Stimulated activated CD4-positive, alpha-beta T cell treated with anti-CD3 and anti-CD28 coated beads, Interleukin-1b, Interleukin-23, amount 100 ng/mL, for 48 hours (primary cell): ENCODE measurements at places on chromosomes 1 and 21.
A peak's percentile ranks its signal among the peaks of the same experiment; 100 is the strongest.

DNA sequence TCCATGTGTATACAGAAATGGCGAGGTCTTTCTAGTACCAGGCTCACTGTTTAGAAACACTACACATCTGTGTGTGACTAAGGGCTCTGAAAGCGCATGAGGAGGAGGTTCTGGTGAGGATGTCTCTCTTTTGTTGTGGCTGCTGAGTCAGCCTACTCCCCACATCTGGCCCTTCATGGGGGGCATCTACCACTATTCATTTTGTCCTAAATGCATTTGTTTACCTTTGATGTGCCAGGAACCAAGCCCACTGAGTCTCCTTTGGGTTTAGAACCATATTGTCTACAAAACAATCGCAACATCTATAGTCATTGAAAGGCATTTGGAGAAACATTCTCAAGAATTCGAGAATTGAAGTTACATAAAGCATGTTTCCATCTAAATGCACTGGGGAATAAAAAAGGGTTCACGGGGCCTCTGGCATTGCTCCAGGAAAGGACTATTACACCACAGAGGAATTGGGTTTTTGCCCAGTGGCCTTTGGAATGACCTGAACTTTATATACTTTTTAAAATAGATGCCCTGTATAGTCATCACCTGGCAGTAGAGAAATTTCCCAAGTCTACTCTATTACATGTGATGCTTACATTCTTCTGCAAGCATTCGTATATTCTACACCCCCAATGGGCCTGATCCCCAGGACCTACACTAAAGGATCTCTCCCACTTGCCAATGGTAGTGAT lies 35.1 kb upstream of the ADORA3 start:
- DNase-seq = no peak

GRCh38 chr1:10736634-10737586 lies 59.5 kb downstream of the CASZ1 start:
- no peak for DNase-seq

DNA sequence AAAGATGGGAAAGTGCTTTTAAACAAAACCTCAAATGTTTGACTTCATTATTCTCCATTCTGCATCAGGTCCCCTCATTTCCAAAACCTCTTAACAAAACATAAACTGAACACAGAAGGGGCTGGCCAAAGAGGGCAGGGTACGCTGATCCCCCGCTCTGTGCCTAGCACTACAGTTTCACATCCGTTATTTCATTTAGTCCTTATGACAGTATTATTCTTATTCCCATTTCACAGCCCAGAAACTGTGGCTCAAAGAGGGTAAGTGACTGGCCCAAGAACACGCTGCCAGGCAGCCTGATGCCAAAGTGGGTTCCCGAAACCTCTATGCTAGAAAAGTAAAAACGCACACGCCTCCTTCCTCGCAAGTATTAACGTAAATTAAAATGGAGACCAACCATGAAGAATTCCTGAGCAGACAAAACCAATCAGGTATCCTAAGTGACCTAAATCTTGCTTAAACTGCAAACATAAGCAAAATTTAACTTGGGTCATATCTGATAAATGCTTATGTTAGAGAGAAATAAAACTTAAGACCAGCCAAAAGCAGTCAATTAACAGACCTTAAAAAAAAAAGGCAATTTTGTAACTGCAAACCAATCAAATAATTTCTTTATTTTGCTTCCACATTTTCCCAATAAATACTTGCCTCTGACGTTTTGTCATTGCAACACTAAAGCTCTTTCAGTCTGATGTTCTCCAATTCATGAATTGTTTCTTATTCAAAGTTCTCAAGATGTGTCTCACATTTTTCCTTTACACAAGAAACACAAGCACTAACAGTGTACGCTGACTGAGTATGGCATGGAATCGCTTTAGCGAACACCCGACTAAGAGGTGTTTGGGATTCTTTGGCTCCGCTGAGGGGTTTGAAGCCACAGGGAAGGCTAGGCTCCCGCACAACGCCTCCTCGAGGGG lies 653 bp downstream of the CASP9 start:
- no peak for DNase-seq

GRCh38 chr1:42684139-42684538 lies 1.9 kb downstream of the YBX1 start:
- peak; percentile 34 for DNase-seq

- DNase-seq = no peak
Measured at GRCh38 chr1:10791105-10791951, 5.1 kb downstream of the CASZ1 start.

DNA sequence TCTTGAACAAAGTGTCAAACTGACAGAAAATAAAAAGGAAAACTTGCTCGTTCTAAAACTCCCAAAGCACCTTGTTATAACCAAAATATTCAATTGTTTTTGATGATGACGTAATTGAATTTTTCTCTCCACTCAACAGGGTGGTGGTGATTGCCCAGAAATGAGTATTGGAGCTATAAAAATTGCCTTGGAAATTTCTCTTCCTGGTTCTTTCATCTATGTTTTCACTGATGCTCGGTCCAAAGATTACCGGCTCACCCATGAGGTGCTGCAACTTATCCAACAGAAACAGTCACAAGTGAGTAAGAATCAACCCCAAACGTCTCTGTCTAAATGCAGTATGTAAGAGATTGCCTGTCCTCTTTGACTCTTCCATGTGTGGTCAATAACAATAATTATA lies 130.1 kb downstream of the HMCN1 start:
- no peak for DNase-seq

DNA sequence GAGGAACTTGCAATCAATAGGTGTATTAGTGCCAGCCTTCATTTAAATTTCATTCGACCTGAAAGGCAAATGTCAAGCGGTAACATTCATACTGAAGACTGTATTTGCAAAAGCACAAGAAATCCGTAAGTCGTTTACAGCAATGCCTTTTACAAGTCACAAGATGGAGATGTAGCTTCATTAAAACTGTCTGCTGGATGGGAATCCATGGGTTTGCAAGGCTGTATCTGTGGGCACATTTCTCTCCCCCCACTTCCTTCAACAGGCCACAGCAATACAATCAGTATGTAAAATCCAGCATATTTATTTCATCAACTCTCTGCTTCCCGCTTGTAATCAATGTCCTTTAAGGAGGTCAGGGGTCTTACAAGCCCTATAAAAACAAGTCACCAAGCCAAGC lies 147.1 kb downstream of the SLC45A1 start:
- DNase-seq = no peak

DNA sequence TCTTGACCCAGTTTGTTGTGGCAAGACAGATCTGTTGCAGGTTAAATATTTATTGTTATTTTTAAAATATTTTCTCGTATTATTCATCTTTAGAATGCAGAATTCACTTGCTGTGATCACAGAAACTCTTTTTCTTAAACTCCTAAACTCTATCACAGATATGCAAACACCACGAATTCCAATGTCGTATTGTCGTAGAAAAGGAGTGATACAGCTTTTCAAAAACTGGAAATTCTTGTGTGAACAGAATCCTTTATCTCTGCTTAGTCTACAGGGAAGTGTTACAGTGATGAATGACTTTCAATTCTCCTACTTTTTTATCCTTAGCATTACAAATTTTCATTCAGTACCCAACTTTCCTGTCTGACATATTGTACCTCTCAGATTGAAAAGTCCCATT lies 1329.5 kb upstream of the B3GALT2 start:
- DNase-seq = no peak

DNA sequence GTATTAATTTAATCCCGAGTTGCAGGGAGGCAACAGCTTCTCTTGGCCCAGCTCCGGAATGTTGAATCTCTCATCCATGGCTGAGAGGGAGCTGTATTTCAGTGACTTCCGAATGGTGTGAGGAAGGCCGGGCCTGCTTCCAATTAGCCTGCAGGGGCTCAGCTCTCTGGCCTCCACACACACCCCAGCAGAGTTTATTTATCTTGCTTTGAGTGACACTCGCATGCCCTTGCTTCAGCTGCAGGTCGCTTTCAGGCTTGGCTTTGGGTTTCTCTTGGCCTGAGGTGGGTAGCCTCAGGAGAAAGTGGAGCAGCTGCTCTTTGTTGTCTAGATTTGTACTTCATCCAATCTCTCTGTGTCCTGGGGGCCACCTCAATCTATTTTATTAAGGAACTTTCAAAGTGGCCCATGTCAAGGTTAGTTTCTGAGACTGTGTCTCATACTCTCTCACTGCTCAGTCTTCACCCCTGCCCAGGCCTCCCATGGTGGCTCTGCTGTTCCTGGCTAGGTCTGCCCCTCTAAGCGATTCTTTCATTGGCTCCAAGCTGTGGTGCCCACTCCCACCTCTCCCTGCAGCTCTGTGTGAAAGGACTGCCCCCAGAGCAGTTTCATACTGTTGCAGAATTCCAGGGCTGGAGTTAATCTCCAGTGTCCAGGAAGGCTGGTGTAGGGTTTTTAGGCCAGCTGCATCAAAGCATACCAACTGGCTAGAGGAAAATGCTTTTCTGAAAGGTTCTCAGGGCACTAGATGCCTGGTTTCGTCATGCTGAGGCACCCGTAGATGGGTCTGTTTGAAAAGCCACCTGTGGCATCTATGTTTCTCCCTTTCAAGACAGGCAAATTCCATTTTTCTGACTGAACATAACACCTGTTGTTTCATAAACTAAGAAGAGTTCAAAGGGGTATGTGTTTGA lies 153.5 kb downstream of the PLXNA2 start:
- no peak for DNase-seq

DNA sequence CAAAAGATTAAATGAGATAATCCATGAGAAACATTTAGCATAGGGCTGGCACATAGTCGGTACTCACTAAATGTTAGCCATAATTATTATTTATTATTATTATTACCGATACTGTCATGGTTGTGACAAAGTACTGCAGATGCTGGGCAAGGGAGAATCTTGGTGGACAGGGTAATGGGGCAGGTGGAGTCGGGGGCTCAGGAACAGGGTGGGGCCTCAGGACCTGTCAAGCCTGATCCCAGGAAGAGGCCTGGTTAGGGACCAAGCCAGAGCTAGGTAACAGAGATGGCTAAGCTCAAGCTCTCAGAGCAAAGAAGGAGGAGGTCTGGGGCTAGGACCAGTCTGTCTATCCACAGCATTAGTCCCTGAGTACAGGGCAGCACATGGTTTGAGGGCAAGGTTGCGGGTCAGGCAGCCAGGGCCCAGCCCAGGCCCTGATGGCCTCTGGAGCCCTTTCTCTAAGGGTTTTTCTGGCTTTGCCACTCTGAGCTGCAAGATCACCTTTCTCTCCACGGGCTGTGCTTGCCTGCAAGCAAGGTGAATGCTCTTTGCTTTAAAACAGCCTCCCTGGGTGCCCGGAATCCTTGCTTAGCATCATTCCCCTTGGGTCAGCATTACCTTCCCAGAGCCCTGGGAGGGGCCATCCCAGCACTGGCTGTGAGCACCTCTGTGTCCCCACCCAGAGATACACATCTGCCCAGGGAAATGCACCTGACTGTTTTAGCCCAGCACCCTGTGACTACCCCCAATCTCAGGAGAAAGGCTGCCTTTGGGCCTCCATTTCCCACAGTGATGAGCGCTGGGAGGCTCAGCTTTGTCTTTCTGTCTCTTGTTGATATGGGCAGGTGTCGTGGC lies 572.0 kb downstream of the PTPRU start:
- no peak for DNase-seq

DNA sequence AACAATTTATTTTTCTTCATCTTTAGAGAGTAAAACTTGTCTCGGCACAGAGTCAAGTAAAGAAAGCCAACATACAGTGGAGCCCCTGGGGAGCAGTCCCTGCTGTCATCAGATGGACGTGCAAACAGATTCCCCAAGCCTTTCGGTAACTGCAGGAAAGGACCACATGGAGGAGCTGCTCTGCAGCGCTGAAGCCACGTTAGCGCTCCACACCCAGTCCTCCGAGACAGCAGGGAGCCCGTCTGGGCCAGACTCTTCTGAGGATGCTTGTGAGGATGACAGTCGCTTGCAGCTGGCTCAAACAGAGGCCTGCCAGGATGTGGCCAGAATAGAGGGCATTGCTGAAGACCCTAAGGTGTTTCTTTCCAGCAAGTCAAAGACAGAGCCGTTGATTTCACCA lies 77.1 kb upstream of the SCCPDH start:
- DNase-seq = no peak

DNA sequence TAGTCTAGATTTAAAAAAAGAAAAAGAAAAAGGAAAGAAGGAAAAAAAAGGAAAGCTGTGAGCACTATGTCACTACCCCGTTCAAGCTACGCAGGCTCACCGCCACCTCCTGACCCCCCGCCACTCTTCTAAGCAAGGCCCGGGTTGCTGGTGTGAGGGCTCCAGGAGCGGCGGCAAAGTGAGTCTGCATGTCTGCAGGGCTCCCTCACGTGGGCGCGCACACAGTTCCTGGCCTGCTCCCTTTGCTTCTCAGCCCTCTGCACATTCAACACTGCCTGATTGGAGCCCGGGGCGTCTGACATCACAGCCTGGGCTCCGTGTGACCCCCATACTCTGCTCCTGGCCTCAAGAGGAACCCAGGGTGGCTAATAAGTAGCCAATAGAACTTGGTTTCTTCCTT lies 81.4 kb upstream of the TLR5 start:
- DNase-seq = no peak

DNA sequence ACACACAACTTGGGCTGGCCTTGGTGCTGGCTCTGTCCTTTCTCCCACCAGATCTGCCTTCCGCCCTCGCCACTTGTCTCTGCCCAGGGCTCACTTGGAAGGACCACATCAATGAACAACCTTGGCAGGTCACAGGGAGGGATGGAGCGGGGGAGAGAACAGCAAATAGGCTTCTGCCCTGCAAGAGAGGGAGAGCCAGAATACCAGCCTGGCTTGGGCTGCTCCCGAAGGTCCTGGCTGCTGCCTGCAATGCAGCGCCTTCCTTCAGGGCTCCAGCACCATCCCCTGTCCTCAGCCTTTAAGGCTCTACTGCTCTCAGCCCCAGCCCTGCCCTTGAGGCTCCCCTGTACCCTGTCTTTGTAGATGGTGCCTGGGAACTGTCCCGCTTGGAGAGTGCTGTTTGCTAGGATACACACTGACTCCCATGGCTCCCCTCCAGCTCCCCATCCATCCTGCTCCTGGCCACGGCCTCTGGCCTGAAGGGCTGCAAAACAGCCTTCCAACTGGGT lies 43.8 kb downstream of the HIVEP3 start:
- no peak for DNase-seq

DNA sequence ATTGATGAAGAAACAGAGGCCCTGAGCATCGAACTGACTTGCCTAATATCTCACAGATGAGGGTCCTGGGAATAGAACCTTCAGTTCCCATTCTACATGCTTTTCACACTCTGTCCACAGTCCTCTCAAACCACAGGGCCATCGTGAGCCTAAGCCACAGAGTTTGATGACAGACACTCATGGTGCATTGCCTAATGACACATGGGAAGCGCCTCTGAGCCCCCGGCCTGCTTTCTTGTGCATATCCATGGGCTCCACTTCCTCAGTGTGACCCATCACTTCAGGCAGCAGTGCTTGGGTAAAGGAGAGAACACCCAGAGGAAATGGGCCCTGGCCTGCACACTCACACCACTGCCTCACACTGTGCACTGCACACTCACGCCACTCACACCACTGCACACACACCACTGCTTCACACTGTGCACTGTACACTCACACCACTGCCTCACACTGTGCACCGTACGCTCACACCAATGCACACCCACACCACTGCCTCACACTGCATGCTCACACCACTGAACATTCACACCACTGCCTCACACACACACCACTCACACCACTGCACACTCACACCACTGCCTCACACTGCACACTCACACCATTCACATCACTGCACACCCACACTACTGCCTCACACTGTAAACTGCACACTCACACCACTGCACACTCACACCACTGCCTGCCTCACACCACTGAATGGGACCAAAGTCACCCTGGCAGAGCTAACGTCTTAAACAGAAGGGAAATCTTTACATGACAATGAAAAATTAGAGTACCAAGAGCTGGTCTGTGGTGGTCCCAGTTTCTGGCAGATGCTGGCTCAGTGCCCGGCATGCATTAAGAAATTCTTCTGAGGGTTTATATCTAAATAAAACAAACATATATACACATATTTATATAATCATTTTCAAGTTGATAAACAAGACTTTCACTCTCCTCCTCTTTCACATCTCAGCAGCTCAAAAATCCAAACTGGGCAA lies 53.0 kb downstream of the KANK4 start:
- no peak for DNase-seq
